Stimulated activated CD4-positive, alpha-beta T cell treated with anti-CD3 and anti-CD28 coated beads, Interleukin-2, amount 100 ng/mL, for 24 hours (primary cell): ENCODE measurements at places on chromosomes 6 and 20.

DNA sequence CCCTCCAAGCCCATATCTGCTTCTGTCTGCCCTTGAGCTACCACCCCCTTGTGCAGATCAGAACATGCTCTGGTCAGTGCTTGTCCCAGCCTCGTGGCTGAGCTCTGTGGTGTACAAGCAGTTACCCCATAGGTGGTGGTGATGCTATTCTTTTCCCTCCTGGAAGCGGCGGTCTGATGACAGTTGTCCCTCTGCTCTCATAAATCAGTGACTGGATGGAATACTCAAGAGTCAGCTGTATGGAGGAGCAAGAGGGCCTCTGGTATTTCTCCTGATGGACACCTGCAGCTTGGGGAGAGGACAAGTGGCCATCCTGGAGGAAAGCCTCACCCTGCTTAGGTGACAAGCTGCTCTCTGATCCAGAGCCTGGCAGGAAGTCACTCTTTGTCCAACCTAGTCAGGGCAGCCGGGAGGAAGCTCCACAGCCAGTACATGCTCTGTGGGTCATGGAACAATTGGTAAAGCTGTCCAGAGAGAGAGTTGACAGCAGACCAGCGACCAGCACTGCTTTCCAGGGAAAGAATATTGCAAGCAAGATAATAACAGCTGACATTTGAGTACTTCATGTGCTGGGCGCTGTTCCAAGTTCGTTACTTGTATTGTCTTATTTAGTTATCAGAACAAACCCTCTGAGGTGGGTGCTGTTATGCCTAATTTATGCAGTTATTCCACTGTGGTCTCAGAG, 47.1 kb downstream of the SCAND1 start:
- no peak for DNase-seq

- no peak for DNase-seq
Measured at GRCh38 chr20:51402201-51402600, 140.3 kb downstream of the NFATC2 start.

GRCh38 chr6:98984121-98984520, 36.4 kb upstream of the FBXL4 start:
- DNase-seq = no peak

- no peak for DNase-seq
Measured at GRCh38 chr6:37459981-37460800, 27.2 kb downstream of the CMTR1 start.

- DNase-seq = no peak
Measured at GRCh38 chr6:15453622-15454021, 207.8 kb downstream of the JARID2 start.

DNA sequence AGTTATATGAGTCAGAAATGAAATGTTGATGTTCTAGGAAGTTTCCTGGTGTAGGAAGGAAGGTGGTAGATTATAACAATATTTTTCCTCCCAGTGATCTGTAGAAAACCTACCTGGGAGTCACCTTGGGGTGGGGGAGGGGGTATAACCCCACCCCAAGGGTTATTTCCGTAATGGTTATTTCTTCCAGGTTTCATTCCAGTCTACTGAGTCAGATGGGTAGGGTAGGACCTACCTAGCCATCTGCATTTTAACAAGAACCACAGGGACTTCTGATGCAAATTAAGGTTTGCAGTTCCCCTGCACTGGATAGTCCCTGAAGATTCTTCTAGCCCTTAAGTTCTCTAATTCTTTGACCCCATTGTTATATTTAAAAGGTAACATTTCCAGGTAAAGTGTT, 88.9 kb downstream of the ARMC2 start:
- no peak for DNase-seq

DNA sequence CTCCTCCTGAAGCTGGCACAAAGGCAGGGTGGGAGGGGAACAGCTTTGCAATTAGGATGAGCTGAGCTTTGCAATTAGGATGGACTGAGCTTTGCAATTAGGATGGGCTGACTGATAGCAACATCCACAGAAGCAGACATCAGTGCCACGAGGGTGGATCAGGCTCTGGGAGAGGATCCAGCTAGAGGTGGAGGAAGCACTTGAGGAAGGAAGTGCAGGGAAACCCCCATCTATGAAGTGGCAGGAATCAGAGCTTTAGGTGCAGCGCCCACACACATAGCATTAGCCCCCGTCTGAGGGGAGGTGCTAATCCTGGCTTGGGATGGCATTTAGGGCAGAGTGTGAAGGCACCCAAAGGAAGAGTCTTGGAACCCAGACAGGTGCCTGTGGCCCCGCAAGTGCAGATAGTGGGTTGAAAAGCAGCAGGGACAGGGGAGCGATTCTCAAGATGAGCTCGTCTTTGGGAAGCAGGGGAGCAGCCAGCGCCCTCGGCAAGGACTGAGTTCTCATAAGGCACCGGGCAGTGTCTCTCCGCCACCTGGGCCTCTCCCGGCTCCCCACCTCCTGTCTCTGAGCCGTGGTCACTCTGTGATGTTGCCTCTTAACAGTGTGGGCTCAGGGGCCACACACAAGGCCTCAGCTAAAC, 12.0 kb upstream of the THBS2 start:
- no peak for DNase-seq

GRCh38 chr6:156687789-156688619, 89.2 kb upstream of the ARID1B start:
- DNase-seq = no peak

- DNase-seq = no peak
Measured at GRCh38 chr6:17871189-17871519, 116.3 kb downstream of the KIF13A start.

DNA sequence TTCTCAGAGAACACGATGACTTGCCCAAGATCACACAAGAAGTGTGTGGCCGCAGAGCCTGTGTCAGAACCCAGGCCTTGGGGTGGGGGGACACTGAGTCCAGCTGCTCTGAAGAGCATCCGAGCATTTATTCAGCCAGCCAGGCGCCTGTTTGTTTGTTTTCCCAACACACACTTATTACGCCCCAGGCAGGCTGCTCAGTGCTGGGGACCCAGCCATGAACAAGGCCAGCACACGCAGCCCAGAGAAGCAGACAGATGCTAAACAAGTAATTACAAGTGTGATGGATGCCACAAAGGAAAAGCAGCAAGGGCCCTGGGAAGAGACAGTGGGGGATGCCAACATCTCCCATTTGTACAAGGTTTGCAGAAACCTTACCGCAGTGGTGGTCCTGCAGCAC, 19.4 kb upstream of the SIRPA start:
- DNase-seq = no peak

DNA sequence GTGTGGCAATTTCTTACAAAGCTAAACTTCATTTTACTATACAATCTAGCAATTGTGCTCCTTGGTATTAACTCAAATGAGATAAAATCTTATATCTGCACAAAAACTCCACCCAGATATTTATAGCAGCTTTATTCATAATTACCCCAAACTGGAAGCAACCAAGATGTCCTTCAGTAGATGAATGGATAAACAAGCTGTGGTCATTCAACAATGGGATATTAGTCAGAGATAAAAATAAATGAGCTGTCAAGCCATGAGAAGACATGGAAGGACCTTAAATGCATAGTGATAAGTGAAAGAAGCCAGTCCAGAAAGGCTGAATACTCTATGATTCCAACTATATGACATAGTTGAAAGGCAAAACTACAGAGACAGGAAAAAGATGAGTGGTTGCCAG, 98.9 kb upstream of the BMP2 start:
- no peak for DNase-seq

DNA sequence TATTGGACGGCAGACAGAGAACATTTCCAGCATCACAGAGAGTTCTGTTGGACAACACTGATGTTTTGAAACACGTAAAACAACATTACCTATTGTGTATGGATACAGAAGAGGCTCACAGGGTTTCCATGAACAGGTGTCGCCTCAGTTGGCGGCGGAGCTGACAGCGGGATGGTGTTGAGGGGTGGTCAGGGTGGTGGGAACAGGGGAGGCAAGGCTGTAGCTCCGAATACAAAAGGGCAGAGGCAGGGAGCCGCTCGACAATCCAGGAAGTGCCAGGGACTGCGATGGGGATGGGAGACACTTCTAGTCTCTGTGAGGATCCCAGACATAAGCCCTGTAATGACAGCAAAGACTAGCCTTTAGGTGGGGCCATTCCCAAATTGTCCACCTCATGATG, 14.5 kb upstream of the PI16 start:
- no peak for DNase-seq

DNA sequence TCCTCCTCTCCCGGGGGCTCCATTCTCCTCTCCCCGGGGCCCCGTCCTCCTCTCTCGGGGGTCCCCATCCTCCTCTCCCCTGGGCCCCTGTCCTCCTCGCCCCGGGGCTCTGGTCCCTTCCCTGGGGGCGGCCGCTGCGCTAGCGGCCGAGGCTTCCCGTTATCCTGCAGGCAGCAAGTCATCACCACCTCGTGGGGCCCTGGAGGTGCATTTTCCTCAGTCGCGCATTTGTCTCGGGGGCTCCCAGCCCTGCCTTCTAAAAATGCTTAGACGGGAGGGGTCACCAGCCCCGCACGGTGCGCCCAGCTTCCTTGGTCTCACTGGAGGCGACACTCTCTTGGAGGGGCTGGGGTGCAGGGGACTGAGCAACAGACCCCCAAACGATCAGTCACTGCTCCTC, 216.5 kb downstream of the QKI start:
- no peak for DNase-seq

- no peak for DNase-seq
Measured at GRCh38 chr6:97120511-97120910, 162.5 kb downstream of the MMS22L start.

DNA sequence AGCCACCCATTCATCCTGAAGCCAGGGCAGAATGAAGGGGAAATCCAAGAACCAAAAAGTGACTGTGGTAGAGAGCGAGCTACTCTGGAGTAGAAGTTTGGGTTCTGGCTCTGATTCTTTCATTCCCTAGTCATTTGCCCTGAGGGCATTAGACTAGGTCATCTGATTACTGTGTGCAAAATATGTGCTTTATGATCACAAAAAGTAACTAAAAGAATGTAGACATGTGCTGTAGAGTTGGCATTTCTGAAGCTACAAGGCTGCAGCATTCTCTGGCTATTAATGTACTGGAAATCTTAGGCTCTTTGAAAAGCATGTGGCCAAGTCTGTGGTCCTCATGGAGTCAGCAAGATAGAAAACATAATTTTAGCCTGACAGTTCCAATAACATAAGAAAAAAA, 94.2 kb downstream of the TBC1D7 start:
- no peak for DNase-seq

- no peak for DNase-seq
Measured at GRCh38 chr6:110681543-110682459, 133.5 kb downstream of the CDK19 start.

DNA sequence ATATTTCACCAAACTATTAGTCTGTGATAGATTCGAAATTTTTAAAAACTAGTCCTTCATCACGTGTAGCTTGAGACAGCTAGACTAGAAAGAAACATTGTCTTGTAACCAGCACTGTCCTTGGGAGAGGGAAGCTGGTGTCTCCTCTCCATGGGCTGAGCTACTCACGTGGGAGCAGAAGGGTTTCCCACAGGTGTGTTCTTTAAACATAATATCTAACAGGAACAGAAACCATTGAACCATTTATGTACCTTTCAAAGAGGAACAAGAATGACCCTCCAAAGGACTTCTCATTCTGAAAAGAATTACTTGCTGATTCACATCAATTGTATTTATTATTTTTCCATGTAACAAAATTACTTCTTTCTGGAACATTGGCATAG, 72.4 kb upstream of the SYNJ2 start:
- no peak for DNase-seq

DNA sequence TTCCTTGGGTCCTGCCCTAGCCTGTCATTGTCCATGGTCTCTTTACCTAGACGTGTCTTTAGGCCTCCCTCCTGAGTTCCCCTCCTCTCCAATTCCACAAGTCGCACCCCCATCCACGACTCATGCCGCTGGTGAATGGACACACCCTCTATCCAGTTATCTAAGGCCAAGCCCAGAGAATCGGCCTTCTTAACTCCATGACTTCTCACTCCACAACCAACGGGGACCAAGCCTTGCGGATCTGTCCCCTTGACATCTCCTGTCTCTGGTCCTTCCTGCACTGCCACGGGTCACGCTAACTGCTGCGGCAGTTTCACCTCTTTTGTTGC, 7.0 kb upstream of the RREB1 start:
- no peak for DNase-seq

DNA sequence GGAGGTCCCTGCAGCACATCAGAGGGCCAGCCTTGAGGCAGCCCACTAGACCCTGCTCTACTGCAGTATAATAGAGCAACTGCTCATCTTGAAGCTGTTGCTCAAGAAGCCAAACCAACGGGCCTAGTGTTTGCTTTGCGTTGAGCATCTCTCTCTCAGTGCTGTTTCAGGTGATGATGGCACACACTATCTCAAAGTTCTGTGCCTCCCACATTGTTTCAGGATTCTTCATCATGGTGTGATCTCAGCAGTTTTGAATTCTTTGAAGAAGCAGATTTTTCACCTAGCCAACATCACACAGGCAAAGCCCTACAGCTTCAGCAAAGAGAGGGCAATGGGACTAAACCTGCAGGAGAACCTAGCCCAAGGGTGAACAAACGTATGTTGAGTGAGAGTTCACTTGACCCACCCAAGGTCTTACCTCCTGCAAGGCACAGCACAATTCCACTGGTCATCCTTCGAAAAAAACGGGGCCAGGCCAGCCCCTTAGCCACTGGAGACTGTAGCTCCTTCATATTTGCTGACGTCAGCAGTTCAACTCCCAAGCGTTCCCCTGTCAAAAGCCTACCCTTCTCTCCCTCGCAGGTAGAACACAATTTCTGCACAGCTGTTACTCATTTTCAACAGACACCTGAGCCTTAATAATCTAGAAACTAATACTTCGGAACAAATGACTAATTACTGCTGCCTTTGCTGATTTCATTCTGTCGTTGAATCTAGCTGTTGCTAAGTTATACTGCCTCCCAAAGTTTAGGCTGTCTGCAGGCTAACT, 15.8 kb downstream of the MYB start:
- no peak for DNase-seq

DNA sequence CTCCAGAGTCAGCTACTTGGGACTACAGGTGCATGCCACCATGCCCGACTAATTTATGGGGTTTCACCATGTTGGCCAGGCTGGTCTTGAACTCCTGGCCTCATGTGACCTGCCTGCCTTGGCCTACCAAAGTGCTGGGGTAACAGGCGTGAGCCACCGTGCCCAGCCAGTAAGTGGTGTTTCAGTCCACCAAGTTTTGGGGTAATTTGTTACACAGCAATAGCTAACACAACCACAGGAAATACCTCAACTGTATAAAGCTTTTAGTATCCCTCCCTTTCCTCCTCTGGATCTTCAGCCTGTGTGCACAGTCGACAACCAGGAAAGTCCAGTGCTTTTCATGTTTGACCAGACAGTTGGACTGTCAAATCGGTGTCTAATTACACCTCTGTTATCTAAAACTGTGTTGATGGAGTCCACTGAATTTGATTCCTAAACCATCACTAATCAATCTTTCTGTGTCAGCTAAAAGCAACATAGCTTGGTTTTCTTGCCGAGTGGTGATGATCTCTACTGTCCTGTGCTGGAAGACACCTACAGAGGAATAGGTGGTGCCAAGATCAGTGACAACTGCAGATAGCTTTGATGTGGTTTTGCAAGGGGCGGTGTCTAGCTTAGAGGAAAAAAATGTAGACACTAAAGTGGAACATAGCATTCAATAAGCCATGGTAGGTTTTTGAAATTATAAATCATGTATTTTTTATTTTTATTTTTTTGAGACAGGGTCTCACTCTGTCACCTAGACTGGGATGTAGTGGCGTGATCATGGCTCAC, 22.2 kb upstream of the ZBTB2 start:
- DNase-seq = no peak
